ENCODE measurements at places on chromosomes 4 and X.

DNA sequence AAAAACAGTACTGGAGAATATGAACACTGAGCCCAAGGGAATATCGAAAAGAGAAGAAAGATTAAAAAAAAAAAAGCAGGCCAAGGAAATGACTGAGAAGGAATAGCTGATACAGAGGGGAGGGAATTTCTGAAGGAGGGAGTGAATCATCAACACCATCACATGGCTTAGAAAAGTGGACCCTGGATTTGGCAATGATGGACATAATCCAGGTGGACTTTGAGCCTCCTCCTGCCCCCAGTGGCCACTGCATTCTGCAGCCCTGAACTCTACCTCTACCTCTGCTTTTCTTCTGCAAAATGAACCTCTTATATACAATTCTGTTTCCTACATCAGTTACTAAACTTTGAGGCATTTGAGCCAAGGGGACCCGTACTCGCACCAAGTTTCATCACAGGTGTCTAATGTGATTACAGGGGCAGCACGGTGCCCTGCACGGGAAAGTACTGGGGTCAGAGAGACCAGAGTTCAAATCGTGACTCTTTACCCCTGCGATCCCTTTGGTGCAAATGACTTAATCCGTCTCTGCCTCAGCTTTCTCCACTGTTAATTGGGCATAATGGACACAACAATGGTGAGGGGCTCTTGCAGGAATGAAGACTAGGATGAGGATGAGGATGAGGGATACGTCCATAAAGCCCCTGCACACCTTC lies 1.1 kb downstream of the OCIAD2 start:
- no peak for DNase-seq

DNA sequence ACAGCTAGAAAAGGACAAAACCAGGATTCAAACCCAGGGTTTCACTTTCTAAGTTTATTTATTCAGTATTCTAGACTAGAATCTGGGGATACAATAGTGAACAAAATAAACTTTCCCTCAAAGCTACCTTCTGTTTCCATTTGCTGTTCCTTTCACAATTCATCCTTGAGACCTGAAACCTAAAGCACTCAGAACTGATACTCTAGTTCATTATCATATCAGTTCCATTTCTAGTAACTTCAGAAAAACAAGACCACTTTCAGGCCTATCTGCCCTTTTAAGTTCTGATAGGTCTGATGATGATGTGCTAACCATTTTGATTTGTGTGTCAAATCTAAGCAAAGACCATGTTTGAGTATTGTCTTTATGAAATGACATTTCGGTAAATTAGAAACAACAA lies 7.8 kb upstream of the XK start:
- DNase-seq: no peak

GRCh38 chr4:141660880-141661279 lies 24.5 kb downstream of the IL15 start:
- DNase-seq: no peak

DNA sequence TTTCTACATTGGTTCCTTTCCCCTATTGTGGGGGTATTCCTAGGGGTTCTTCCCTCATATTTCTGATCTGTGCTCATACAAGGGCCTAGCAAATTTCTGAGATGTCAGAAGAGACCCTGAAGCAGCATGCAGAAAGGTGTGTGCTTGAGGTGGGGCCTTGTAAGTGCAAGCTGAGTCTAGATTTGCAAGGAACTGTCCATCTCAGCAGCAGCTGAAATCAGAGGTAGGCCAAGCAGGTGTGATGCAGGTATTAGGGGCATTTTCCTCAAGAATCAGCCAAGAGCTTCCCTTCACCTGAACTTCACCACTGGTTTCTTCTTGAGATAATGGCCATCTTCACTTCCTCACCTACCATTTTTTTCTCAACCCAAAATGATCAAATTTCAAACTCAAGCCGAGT lies 45.1 kb downstream of the ASB9 start:
- DNase-seq: no peak

GRCh38 chr4:140448830-140449229 lies 21.4 kb upstream of the CLGN start:
- no peak for DNase-seq

DNA sequence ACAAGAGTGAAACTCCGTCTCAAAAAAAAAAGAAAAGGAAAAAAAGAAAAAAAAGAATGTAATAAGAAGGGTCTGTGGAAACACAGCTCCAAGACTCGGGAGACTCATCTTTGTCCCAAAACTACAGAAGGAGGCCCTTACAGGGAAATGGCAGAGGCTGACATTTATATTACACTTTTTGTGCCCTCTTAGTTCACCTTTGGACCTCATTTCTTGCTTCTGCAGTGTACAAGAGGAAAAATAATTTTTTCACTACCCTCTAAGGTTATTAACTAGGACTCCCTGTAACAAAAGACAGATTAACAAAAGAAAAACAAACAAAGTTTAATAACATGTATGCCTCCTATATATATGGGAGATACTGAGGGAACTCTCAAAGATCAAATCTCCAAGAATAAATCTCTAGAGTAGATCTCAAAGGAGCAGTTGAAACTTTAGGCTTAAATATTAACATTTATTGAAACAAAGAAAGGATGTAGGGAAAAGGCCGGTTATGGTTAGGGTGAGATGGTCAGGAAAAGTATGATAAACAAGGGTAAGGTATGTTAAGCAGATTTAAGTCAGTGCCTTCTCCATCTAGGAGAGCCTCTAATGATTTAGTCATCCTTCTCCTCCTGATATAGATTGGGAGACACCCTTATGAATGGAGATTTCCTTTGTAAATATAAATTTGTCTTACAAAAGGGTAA lies 121.3 kb upstream of the JADE1 start:
- DNase-seq: no peak
